ENCODE measurements at places on chromosomes 7 and 10.

DNA sequence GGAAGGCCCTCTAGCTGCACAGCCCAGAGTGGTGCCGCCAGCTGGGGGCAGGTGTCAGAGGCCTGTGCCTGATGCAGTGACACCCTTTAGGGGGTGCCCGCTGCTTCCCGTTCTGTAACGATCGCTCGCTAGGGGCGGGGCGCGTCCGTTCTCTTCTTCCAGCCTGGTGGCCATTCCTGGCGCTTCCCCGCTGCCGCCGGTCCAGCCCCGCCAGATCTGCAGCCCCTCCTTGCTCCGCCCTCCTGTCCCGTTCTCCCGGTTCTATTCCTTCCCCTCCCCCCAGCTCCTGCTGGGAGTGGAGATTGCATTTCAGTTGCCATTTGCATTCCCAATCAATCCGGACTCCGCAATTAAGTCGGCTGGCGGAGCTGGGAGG is 39.2 kb downstream of the AGAP3 start:
- no peak for DNase-seq

DNA sequence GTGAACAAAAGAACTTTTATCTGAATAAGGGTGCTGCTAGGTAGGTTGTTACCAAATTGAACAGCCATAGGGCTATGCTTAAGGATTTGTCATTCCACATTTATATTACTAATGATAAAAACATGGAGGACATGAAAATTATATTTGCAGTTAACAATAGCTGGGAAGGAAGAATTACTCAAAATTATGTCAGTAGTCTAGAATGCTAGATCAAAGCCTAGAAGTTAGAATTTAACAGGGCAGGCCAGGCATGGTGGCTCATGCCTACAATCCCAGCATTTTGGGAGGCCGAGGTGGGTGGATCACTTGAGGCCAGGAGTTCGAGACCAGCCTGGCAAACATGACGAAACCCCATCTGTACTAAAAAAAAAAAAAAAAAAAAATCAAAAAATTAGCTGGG is 9.4 kb downstream of the STK17A start:
- DNase-seq, result no peak

GRCh38 chr7:157526005-157526912 is 189.5 kb downstream of the DNAJB6 start:
- DNase-seq, result peak; percentile 1

GRCh38 chr7:29091715-29092114 is 54.6 kb downstream of the CPVL start:
- DNase-seq, result no peak

- no peak for DNase-seq
Measured at GRCh38 chr7:12722636-12723605, 35.5 kb downstream of the ARL4A start.

DNA sequence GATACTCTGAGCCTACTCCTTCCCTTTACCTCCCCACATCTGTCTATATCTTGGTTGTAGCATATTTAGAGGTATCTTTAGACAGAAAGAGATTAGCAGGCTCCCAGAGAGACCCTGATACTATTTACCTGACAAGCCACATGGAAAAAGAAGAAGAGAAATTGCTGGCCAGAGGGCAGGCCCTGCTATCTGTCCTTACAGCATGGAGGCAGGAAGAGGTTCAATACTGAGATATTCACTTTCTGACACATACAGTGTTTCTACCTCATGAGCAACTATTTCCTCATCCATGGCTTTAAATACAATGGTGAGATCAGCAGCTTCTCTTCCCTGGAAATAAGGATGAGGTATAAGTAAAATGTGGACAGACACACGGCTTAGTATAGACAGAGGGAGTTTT is 33.9 kb upstream of the TSPAN13 start:
- DNase-seq, result no peak

DNA sequence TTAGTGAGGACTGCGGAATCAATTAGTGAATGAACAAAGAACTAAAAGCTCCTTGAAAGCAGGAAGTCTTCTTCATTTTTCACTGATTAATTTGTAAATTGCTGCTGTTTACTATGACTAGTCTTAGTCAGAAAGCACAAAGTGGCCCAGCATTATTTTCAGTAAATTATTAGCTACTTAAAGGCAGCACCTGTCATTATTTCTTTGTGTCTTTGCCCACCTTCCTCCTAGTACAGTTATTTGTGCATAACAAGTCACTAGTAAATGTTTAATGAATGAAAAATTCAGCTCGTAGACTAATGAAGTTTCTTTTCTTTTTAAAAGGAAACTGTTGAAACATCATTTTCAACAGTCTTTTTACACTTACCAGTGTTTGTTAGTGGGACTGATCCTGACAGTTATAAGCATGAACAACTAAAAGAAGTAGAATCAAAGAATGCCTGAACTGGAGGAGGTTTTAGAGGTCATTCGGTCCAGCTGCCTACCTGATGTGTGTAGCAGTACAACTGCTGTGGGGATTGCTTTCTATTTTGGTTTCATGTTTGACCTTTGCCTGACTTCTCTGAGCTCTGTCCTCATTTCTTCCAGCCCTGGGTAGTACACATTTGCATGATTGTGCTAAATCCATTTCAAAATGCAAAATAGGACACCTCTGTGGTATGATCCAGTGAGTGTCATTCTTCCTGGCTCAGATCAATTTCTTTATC is 140.0 kb upstream of the PHYHIPL start:
- DNase-seq, result no peak

DNA sequence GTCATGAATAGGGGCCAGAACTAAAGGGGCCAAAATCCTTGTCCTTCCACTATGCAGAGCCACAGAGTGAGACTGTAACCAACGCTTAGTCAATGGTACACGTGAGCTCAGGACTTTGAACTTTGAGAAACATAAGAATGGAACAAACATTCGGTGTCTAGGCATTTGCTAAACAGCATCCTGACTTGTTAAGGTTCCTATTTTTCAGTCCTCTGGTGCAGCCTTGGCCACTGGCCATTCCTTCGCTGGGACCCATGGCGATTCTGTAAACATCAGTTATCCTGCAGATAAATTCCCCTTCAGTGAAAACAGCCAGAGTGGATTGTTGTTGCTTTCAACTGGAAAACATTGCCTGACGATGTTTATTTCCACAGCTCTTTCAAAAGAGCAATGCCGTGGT is 266.8 kb downstream of the SORCS1 start:
- no peak for DNase-seq

DNA sequence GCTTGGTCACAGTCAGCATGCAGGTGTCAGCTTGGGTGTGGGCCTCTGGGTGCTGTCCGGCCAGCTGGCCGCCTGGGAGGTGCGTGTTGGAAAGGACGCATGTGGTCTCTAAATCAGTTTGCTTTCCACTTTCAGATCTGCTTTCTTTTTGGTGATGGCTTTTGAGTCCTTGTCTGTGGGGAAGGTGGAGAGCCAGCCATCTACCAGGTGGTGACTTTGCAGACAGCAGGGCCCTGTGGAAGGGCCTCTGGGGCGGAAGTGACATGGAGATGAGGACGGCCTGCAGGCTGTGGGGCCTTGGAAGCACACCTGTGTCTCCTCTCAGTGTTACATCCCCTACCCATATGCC is 59.4 kb downstream of the WDR37 start:
- DNase-seq, result peak; percentile 39

DNA sequence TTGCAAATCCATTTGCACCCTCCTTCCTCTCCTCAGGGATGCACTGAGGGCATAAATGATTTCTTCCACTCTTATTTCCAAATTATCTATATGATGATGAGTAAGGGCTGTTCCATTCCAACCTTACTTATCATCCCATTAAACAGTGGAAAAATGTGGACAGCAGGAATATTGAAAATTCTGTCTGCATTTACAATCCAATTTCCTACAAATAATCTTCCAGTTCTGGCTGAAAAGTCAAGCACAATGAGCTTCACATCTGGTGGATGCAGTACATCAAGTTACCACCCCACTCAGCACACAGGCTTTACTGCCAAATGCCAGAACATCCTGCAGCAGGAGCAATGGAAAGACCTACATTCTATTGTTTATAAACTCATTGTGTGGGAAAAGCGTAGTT is 345.0 kb upstream of the STEAP1 start:
- DNase-seq, result no peak

DNA sequence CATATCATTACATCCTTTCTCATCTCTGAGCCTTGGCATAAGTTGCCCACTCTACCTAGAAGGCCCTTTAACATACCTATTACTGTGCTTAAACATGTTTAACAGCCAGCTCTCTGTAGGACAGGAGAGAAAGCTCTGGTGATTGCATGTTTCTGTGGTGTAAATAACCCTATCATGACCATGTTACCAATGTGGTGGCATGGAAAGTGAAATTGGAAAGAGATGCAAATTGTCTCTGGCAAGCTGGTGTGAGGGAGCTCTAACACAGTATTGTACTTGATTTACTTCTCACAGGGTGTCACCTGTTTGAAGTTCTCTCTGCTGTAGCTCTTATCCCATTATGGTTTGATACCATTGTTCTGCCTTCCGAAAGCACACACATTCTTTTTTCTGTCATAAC is 231.8 kb upstream of the DKK1 start:
- DNase-seq, result no peak

GRCh38 chr7:125025620-125026019 is 96.0 kb upstream of the POT1 start:
- DNase-seq, result no peak

DNA sequence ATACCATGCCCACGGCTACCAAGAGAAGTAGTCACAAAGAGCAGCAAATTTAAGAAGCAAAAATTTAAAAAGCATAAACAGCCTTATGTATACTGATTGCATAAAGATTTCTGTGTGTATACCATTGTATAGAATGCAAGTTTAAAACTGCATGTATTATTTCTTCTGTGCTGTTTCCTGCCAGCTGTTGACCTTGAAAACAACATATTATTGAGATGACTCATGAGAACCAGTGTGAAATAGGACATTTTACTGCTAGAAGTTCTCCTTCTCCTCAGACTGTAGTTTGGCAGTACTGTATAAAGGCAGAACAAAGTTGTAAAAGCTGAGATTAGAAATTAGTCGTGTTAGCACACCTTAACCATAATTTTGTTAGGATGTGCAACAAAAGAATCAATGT is 42.3 kb upstream of the SGCE start:
- no peak for DNase-seq

GRCh38 chr10:90800232-90800796 is 57.5 kb downstream of the HTR7 start:
- DNase-seq, result no peak

DNA sequence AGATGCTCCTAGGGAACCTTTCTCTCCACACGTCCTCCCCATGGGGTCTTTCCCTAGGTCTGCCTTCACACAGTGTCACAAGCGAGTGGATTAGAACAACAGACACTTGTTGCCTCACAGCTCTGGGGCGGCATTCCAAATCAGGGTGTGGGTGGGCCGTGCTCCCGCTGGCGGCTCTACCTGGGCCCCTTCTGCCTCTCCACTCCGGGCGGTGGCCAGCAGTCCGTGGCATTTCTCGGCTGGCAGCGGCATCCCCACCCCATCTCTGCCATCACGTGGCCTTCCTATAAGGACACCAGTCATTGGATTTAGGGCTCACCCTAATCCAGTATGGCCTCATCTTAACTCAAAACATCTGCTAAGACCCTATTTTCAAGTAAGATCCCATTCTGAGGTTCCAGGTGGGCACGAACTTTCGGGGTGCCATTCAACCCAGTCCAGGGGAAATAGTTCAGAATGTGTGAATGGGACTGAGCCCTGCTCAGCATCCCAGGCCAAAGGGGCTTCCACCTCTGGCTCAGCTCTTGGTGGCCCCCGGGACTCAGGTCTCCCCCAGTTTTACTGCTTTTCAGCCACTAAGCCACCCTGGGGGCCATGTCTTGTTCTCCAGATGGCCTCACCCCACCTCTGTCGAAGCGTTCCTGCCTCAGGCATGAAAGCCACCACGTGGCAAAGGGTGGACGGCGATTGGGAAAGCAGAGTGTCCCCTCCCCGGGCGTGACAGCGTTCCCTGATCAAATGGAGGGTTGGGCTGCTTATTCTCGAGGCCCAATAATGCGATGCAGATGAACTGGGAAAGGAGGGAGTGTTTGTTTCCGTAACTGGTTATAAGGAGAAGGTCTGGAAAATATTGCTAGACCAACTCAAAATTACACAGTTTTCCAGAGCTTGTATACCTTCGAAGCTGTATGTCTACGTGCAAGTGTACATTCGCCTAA is 350.0 kb downstream of the GLRX3 start:
- DNase-seq, result no peak

GRCh38 chr10:133361773-133362441 is 4.1 kb upstream of the FUOM start:
- DNase-seq, result no peak

- peak; percentile 73 for DNase-seq
Measured at GRCh38 chr7:5477723-5478531, 54.3 kb upstream of the TNRC18 start.

DNA sequence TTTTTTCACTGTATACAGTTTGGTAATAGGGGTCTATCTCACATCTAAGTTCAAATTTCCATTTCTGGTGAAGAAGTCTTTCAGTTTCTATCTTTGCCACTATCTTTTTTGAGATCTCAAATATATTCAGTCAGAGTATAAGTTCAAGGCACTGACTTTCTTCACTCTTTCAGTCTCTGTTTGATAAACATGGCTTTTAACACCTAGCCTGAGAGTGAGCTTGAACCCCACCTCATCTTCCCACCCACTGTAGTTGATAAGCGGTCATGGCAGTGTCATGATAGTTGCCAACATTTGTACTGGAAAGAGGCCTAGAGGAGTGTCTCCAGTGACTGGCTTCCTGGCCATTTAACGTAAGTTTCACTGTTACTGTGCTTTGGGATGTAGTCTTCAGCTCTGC is 41.2 kb upstream of the AGR3 start:
- DNase-seq, result no peak

GRCh38 chr10:44362866-44363711 is 21.8 kb downstream of the CXCL12 start:
- DNase-seq, result no peak

DNA sequence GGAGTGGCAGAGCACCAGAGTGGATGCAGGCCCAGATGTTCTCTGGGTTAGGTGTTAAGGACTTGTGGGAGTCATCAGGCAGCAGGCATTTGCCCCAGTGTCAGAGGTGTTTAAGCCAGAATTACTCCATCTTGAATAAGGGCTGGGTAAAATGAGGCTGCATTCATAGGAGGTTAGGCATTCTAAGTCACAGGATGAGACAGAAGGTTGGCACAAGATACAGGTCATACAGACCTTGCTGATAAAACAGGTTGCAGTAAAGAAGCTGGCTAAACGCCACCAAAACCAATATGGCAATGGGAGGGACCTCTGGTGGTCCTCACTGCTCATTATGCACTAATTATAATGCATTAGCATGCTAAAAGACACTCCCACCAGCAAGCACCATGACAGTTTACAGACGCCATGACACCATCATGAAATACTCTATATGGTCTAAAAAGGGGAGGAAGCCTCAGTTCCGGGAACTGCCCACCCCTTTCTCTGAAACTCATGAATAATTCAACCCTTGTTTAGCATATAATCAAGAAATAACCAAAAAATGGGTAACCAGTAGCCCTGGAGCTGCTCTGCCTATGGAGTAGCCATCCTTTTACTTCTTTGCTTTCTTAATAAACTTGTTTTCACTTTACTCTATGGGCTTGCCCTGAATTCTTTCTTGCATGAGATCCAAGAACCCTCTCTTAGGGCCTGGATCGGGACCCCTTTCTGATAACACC is 882 bp upstream of the LRRC61 start:
- DNase-seq, result peak; percentile 23

GRCh38 chr10:59887972-59888640 is 18.2 kb downstream of the CCDC6 start:
- DNase-seq, result peak; percentile 83

- no peak for DNase-seq
Measured at GRCh38 chr7:1024331-1024841, 20.0 kb upstream of the GPR146 start.

GRCh38 chr7:158322616-158323530 is 264.8 kb downstream of the PTPRN2 start:
- no peak for DNase-seq

Measured in G401 (cell line).